ENCODE measurements at places on chromosomes 3 and 15.

- peak; percentile 20 for DNase-seq
Measured at GRCh38 chr3:196837819-196838420, 29.8 kb upstream of the SENP5 start.

- DNase-seq: no peak
Measured at GRCh38 chr3:122123850-122124249, 59.6 kb upstream of the CASR start.

DNA sequence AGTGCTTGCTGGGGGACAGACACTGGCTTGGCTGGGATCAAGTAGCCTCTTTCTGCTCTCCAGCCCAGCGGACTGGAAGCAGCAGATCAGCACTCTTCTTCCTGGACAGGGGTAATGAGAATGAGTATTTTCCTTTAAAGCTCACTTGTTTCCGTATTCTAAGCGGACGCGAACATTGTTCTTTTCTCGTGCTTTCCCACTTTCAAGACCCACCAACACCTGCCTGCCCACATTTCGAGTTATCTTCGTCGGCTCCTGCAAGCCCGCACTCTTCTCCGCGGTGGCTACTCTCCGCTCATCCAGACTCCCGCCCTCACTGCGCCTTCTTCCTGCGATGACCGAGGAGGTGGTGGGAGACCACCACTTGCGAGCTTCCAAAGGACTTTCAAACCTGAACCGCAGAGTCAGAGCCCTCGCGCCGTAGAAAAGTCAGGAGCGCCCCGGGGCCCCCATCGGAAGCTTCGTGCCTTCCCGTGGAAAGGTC is 1.6 kb upstream of the PPM1L start:
- DNase-seq: no peak

- no peak for DNase-seq
Measured at GRCh38 chr15:95298729-95299128, 1031.8 kb upstream of the NR2F2 start.

DNA sequence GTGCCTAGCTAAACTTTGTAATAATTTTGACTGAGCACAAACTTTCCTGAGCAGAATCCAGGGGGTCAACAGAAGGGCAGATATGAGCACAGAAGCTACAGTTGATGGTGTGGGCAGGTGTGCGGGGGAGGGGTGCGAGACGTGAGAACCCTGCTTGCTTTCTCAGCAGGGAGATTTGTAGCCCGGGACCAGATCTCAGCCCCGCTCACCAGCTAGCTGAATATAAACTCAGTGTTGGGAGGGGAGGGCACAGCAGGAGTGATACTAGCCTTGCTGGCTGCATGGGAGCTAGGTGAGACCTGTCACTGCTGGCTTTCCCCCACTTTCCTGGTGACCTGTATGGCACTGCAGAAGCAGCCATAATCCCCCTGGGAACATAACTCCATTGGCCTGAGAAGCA is 83.4 kb downstream of the CLDN1 start:
- DNase-seq: no peak

- DNase-seq: no peak
Measured at GRCh38 chr3:112486811-112487505, 12.3 kb downstream of the BTLA start.

DNA sequence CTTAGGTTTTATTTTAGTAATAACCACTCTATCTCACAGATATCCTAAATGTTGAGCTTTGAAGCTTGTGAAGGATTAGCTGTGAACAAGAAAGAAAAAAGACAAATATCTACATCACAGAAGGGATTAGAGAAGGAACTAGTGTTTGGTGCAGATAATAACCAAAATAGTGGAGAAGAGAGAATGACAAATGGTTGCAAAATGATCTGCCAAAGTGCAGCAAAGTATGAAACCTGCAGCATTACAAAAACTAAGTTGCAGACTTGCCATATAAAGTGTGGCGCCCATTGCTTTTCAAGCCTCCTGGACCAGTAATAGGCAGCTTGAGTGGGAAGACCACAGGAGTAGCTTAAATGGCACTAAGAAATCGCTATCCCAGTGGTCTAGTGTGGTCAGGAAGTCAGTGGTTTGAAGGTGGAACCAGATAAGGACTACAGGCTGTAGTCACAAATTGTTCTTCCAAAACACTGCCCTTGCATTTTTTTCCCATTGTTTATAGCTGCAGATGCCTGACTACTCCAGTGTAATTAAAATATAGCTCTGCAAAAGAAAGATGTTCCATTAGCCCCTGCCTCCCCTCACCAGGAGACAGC is 20.7 kb downstream of the TPM1 start:
- DNase-seq: no peak

GRCh38 chr3:128036119-128036518 is 16.1 kb upstream of the SEC61A1 start:
- no peak for DNase-seq

GRCh38 chr3:133460809-133461208 is 61.0 kb downstream of the BFSP2 start:
- DNase-seq: no peak

DNA sequence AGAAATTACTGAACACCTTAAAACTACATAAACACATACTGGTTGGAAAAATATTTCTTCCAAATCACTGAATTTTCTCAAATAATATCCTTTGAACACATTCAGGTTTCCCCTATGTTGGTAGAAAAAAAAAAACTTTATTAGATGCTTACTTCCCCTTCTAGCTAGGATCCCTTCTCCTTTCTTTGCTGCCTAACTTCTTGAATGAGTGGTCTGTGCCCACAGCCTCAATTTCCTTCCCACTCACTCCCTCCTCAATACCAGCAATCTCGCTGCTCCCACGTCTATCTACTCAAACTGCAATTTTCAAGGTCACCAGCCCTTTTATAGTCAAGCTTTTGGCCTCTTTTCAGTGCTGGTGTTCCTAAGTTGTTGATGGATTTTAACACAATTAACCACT is 8.3 kb downstream of the CD200R1 start:
- DNase-seq: no peak

DNA sequence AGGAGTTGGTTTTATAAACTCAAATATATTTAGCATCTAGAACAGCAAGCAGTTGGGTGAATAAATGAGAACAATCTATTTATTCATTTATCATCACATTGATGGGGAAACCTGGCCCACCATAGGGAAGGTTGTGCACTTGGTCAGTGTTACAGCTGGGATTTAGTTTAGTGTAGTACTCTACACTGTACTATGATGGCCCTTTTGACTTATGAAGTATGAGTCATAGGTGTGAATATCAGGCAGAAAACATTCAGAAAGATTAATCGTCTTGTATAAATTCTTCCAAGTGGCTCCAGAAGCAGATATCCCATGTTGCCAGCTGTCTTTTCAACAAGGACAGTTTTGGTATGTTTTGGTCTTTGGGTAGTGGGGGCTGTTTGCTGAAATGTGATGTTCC is 38.0 kb downstream of the BBS4 start:
- DNase-seq: no peak

- DNase-seq: peak; percentile 40
Measured at GRCh38 chr15:38308797-38309196, 56.2 kb downstream of the SPRED1 start.

GRCh38 chr15:67512140-67512539 is 8.8 kb upstream of the C15orf61 start:
- DNase-seq: no peak

DNA sequence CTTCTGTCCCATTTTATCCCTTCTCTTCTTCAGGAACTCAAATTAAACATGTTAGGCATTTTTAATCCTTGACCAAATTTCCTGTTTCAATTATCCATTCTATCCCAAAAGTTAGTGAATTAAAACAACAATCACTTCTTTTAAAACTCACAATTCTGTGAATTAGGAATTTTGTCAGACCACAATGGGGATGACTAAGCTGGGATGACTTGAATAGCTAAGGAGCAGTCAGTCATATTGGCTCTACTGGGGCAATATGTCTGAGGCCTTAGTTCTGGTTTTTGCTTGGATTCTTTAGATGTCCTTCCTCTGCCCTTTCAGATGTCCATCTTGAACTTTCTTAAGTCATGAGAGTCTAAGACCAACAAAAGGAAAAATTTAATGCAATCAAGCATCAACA is 178.2 kb upstream of the TGFBR2 start:
- DNase-seq: no peak

DNA sequence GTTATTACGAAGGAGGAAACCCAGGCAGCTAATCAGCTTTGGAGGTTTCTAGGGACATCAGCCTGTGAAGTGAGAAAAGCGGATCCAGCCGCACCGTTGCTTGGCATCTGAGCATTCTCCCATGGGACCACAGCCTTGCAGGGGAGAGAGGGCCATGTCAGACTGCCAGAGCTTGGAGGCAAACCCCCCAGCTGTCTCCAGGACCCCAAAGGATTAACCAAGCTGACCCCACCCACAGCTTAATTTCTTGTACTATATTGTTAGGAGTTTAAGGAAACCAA is 5.1 kb downstream of the IGDCC3 start:
- DNase-seq: no peak

DNA sequence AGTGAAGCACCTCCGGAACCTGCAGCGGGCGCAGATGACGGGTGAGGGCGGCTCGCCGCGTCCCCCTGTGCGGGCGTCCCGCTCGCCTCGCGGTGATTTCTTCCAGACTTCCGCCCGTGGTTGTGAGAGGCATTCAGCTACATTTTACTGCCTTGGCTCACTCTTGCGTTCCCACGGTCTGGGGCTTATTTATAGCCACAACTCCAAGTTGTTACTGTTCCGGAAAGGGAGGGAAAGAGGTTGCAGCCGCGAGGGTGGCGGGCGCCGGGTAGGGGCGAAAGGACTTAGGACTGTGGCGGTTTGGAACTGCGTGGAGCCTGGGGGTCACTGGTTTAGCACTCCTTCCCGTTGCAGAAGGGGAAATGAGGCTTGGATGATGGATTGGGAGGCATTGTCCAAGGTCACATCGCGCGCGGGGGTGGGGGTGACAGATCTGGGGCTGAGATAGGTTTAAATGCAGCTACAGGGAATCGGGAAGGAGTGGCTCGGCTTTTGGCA is 1.1 kb downstream of the HES1 start:
- DNase-seq: no peak

DNA sequence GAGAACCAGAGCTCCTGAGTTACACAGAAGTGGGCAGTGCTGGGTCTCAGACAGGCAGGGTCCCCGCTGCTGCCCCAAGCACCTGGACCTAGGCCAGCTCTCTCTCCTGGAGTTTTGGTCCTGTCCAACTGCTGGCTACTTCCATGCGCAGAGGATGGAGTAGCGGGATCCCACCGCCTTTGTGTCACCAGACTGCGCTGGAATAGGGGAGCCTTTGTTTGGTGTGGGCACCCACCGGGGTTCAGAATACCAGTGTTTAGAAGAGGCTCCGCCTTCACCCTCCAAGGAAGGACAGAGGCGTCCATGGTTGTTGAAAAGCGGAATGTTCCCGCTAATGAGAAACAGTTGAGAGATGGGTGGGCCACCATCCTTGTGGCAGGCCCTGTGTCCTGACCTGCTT is 154.4 kb downstream of the DNAJB8 start:
- no peak for DNase-seq

- DNase-seq: no peak
Measured at GRCh38 chr15:82910721-82911120, 41.8 kb downstream of the HOMER2 start.

- no peak for DNase-seq
Measured at GRCh38 chr3:31095255-31095654, 200.8 kb upstream of the GADL1 start.

- DNase-seq: no peak
Measured at GRCh38 chr15:95085056-95085455, 853.7 kb downstream of the MCTP2 start.

DNA sequence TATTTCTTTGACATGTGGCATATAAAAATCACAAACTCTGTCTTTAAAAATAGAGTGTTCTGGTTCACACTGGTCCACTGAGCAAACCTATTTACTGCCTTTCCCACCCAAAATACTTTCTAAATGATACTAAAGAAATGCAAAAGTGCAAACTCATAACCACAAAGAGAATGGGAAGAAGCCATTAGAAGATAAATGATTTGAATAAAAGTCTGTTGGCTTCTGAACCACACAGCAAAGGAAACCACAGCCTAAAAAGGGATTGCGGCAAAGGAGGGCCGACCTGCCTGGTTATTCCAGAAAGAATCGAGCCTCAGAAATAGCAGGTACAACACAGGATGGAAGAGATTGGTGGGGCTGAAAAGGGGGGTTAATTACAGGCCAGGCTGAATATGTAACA is 599.5 kb downstream of the FHIT start:
- DNase-seq: peak; percentile 8

GRCh38 chr3:5022187-5022965 is 43.1 kb downstream of the BHLHE40 start:
- DNase-seq: no peak

GRCh38 chr3:53690521-53690920 is 155.7 kb downstream of the CHDH start:
- DNase-seq: no peak

DNA sequence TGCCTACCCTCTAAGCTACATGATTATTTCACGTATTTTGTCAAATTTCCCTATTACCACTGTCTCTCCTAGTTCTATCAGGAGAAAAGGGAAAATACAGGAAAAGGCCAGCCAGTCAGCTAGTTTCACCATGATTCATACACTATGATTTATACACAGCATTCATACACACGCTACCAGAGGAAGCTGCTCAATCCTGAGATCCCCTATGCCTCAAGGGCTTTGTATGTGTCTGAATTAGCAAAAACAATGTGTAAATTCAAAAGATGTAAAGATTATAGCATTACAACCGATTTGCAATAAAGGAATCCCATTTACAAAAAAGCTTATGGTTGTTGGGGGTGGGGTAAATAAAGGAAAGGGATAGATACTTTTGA is 3.1 kb upstream of the ACKR4 start:
- no peak for DNase-seq

DNA sequence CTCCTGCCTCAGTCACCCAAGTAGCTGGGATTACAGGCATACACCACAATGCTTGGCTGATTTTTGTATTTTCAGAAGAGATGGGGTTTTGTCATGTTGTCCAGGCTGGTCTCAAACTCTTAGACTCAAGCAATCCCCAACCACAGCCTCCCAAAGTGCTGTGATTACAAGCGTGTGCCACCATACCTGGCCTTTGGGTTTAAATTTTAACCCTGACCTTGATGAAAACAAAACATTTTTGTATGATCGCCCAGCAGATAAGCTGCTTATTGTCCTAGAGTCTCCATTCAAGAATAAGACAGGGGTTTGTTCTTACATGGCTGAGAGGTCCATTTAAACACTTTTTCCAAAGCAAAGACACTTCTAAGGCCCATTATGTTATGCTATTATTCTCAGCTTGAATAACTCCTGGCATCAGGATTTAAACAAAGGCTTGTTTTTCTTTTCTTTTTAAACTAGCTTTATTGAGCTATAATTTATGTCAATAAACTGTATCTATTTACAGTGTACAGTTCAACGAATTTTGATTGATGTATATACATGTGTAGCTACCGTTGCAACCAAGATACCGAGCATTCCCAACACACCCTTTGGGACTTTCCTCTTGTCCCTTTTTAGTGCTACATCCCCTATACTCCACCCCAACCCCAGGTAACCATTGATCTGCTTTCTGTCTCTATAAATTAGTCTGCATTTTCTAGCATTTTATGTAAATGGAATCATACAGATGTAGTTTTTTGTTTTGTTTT is 1.4 kb upstream of the MUC13 start:
- DNase-seq: no peak

- no peak for DNase-seq
Measured at GRCh38 chr3:132038198-132038825, 3.5 kb upstream of the CPNE4 start.

Data from GM12878 (cell line).